ENCODE measurements at places on chromosomes 1 and 21.

- DNase-seq = no peak
Observed at GRCh38 chr1:85447006-85447943, 17.7 kb downstream of the DDAH1 start.

GRCh38 chr1:28898405-28898881 lies 15.9 kb upstream of the EPB41 start:
- DNase-seq = no peak

DNA sequence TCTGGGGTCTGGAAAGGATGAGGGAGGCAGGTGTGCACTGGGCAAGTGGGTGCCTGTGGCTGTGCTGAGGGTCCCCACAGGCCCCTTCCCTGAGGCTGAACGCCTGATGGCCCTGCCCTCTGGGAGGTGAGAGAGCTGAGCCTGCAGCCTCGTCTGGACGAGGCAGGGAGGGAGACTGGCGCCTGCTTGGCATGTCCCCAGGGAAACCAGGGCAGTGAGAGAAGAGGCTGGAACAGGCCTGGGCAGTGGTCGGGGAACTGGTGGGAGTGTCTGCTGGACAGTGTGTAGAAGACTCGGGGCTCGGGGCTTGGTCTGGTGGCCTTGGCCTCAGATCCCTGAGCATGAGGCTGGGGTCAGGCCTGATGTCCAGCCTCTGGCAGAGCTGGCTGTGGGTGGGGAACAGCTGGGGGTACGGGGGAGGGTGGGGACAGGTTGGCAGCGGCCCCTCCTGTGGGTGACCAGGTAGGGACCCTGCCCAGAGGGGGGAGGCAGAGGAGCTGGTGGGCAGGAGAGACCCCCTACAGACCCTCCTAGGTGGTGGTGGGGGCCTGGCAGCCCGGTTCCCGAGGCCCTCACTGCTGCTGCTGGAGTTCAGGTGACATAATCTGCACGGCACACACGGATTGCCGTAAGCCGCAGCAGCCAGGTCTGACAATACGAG lies 30.8 kb upstream of the PLCH2 start:
- no peak for DNase-seq

DNA sequence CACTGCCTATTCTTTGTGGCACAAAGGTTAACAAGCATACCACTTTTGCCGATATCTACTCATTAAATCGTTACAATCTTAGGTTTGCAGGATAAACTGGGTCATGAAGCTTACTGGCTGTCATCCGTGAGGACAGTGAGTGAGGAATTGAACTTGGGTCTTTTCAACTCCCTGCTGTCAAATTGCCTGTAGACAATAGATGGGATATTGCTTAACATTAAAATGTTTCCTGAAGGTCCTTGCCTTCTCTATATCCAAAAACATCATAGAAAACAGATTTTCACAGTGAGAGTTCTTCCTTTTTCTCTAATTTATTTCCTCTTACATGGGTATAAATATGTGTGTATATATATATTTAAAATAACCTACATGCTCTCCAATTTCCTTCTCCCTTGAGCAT lies 257.8 kb downstream of the LMO4 start:
- DNase-seq = no peak

GRCh38 chr1:184247671-184248070 lies 139.2 kb upstream of the C1orf21 start:
- no peak for DNase-seq

- DNase-seq = no peak
Observed at GRCh38 chr1:240174734-240175133, 83.1 kb downstream of the FMN2 start.

- DNase-seq = no peak
Observed at GRCh38 chr1:63738772-63739171, 35.0 kb upstream of the ROR1 start.

GRCh38 chr1:17307946-17308345 lies at the start of gene PADI4:
PADI4 (plus strand) TSS chr1:17308197; CDS start chr1:17308223, 26 bp downstream.
- DNase-seq = no peak

- no peak for DNase-seq
Observed at GRCh38 chr1:199089393-199090122, 450.7 kb downstream of the PTPRC start.

DNA sequence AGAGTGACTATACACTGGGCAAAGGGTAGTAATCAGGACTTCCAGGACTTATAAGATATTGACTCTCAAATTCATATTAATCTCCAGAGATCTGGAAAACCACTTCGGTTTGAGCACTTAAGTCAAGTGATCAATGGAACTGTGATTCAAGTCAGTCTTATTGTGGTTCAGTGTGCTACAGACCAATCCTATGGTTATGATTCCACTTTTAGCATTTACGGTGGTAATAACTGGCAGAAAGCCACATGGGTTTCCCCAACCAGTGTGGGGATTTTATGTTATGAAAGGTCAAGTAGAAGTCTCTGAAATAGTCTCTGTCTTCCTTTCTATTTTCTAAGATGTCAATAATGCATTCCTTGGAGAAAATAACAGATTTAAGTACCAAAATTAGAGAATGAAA lies 151.3 kb upstream of the NEGR1 start:
- DNase-seq = no peak

DNA sequence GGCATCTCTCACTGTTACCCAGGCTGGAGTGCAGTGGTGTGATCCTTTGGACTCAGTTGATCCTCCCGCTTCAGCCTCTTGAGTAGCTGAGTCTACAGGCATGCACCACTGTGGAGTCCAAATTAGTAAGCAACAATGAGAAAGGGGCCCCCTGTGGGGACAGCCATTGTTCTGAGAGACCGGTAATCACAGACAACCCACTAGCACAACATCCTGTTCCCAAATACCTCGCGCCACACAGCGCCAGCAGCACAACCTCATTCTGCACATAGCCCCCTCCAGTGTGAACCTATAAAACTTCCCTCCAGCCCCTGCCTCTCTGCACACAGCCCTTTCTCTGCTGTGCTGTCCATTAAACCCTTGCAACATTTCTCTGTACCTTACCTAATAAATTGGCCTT lies 226.4 kb downstream of the DYRK1A start:
- no peak for DNase-seq

GRCh38 chr1:202397256-202397655 lies 48.8 kb downstream of the PPP1R12B start:
- DNase-seq = no peak

DNA sequence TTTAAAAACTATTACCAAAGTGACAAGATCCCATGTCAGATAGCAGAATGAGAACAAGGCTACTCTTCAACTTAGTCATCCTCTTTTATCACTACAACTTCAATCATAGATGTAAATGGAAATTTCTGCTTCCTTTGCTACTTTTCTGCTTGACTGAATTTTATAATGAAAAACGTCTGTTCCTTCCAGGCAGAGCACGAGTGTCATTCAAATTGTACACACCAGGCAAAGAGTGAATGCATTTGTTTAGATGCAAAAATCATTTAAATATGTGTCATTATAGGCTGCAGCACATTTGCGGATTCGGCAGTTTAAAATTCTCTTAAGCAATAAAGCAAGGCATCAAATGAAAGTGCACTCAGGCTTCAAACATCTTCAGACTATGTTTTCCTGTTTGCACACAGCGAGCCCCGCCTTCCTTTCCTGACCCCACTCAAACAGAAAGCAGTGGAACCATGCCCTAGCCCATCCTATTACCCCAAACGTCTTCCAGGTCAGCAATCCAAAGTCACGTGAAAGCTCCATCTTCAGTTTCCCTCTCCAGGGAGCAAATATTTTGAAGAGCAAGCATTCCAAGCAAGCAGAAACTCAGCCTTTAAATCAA lies 99.6 kb downstream of the APP start:
- no peak for DNase-seq

DNA sequence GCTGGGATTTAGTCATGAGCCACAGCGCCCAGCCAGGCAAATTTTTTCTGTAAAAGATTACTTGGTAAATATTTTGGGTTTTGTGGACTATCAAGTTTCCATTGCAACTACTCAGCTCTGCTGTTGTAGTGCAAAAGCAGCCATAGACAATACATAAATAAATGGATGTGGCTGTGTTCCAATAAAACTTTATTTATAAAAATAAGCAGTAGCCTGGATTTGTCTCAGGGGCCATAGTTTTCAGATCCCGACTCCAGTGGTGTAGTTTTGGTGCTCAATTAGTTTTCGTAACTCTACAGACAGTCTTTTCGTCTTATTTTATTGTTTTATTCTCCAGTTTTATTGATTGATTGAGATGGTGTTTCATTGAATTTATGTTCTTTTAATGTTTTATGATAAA lies 80.1 kb upstream of the IVNS1ABP start:
- no peak for DNase-seq

DNA sequence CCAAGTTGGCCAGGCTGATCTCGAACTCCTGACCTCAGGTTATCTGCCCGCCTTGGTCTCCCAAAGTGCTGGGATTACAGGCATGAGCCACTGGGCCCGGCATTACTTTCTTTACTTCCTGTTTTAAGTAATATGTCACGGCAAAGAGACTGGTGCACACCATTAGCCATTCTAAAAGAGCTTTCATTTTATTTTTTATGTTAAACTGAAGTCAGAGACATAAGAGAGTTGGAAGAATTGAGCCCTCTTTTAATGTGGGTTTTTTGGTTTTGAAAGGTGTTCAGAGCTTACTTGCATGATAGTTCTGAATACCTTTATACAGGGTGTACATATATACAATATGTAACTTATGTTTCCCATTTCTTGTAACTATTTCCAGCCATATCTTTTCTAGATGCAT lies 14.3 kb downstream of the CENPF start:
- no peak for DNase-seq

GRCh38 chr1:216818284-216818683 lies 95.1 kb upstream of the ESRRG start:
- DNase-seq = no peak

GRCh38 chr1:1001057-1001783 lies 1.3 kb upstream of the HES4 start:
- DNase-seq = no peak

- DNase-seq = no peak
Observed at GRCh38 chr1:206512851-206513180, 5.5 kb downstream of the RASSF5 start.

DNA sequence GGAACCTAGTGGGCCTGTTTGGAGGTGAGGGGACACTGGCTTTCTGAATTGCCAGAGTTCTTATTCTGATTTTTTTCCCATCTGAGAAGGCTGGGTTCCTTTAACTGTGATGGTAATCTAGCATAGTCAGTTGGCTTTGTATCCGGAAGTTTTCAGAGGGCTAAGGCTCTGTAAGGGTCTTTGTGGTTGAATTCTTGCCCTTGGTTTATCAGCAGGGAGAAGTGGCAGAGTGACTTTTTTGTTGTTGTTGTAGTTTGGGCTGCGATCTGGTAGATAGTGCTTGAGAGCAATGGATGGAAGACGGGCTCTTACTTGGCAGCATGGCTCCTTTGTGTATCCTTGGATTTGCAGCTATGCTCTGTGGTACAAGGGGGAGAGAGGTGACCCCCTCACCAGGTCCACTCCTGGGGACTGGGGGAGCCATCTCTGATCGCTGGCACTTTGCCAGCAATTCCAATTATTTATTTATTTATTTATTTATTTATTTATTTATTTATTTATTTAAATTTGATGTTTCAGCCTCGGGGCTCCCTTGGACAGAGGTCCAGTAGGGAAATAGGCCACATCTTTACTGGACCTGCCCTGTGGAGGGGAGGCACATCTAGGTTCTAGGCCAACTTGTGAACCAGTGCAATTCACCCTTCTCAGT lies 18.5 kb downstream of the TCP10L start:
- no peak for DNase-seq

DNA sequence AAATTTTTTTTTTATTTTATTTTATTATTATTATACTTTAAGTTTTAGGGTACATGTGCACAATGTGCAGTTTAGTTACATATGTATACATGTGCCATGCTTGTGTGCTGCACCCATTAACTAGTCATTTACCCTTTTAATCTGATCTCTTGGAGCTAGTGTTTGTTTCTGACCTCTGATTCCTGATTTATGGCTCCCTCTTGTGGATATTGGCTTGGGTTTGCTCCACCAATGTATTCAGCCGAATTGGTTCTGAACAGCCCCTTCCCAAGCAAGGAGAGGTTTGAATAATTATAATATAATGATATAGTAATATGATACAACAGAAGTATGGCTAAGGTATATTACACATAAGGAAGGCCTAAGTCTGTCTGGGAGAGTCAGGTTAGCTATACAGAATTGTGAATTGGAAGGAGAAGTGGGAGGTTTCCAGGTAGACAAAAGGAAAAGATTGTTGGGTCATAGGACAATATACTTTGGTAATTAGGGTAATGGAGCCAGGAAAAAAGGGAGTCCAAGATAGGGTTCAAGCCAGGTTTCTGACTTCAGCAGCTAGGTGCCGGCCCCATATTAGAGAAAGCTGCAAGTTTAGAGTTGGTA lies 53.1 kb upstream of the HMCN1 start:
- DNase-seq = no peak

DNA sequence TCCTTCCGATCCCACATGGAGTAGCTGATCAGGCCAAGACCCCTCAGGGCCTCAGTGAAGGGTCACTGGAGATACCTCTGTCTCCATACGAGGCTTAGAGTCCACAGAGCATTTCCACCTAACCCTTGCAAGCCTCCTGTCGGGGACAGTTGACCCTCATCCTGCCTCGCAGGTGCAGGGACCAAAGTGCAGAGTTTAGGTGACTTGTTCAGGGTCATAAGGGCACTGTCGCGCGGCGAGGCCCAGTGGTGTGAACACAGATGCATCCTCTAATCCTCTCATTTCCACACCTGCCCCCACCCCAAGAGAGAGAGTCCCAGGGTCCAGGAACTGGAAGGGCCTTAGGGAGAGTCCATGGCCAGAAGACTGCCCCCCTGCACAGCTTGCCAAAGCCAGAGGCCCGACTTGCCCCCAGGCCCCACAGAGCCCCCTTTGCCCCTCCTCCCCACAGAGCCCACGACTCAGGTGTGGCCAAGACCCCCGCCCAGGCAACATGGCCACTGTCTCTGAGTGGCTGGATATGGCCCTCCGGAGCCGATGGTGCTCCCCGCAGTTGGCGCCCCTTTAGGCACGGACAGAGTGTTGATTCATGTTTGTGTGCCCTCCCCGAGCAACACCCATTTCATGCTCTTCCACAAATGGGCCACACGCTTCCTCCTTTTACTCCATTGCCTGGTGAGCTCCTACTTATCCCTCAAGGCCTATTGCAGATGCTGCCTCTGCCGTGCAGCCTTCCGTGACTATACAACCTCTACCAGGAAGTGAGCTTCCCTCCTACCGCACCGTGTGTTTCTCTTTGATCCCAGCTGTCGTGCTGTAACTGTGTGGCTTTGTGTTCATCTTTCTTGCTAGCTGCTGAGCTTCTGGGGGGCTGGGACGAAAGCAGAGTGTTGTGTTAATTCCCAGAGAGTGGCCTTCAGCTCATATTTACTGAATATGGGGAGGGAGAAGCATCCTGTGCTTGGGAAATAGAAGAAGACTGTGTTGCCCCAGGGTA lies 1.7 kb downstream of the TRPM2 start:
- DNase-seq = no peak

- no peak for DNase-seq
Observed at GRCh38 chr1:50940291-50940690, 19.8 kb downstream of the FAF1 start.

DNA sequence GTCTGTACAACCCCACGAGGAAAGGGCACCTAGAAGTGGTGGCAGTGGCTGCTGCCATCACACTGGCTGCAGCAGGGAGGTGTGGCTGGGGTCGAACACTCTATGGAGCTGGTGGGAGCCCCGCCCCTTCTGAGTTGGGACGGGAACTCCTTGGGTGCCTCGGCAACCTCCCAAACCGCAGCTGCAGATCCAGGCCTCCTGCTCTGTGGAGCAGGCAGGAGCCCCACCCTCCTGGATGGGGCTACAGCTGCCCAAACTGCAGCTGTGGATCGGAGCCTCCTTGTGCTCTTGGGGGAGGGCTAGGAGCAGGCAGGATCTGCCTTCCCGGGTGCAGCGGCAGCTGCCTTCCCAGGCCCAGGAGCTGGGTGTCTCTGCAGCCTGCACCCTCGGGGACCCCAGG lies 38.9 kb upstream of the TARDBP start:
- DNase-seq = no peak

All from ascending aorta (tissue), 2 donors.